ENCODE measurements at places on chromosomes 1 and 21.

DNA sequence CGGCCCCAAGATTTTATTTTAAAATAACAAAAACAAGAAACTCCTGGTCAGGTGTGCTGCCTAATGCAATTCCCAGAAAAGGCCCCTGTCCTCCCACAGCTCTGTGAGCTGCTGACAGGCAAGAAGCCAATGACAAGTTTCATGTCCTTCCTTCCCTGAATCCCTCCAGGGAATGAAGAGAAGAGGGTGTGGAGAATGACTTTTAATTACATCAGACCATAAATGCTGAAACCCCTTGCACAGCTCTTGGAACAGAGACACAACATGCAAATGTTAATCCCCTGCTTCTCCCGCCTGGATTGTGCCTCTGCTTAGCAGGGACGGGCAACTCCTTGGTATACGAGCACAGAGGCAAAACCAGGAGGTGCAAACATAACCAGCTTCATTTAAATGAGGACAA, 228.1 kb upstream of the CAMK1G start:
- DNase-seq: no peak

DNA sequence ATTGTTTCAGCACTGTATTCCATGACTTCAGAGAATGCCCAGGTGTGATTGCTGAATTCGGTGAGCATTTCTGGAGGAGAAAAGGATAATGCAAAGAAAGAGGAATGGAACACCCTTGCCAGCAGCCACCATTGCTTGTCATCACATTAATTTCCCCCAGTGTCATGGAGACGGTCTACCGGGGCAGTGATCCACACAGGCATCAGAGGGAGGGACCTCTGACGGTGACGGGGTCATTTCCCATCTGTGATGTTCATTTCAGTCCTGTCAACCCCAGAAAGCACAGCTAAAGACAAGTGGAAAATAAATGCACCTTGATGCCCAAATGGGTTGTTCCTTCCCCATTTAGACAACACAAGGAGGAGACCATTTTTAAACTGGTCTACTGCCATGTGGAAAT, 376.4 kb downstream of the PCP4 start:
- no peak for DNase-seq

DNA sequence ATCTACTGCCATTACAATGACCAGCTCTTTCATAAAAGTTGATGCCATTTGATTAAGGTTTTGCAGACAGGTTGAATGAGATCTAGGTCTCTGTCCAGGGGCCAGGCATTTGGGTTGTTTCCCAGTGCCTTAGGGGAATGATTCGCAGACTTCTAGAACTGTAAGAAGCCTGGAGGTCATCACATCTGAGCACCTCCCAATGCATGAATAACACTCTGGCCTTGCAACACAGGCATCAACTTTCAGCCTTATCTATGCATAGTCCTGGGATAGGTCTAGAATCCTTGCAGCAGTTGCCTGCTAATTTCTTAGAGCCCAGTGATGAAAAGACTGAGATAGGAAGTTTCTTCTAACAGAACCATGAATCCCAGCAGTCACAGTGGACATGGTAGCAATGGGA, 44.8 kb upstream of the KCND3 start:
- DNase-seq: no peak

DNA sequence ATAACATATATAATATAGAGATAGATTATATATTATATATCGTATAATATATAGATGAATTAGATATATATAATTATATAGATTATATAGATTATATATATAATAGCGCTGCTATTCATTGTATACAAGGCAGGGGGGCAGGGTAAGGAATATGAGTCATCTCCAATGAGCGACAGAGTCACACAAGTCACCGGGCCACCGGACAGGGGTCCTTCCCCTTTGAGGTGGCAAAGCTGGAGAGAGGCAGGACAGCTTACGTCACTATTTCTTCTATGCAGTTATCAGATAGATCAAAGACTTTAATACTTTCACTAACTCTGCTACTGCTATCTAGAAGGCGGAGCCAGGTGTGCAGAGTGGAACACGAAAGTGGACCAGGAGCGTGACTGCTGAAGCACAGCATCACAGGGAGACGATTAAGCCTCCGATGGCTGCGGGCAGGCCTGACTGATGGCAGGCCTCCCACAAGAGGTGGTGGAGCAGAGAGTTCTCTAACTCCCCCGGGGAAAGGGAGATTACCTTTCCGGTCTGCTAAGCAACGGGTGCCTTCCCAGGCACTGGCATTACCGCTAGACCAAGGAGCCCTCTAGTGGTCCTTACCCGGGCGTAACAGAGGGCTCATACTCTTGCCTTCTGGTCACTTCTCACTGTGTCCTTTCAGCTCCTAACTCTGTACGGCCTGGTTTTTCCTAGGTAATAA, 2154.7 kb downstream of the MRPL39 start:
- no peak for DNase-seq

DNA sequence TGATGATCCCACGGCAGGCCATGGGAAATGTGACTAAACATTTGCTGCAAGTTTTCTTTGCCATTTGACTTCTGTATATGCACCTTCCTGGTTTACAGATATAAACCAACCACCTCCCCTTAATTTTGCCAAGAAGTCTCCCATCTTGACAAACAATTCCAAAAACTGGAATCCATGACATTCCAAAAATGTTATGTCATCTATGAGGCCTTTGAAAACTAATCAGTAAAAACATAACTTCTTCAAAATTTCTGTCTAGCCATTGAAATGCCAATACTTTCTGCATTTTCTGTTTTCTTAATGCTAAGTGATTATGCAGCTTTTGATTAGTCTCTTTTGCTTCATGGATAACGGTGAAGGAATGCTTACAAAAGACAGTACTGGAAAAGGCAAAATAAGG, 84.1 kb downstream of the LYST start:
- DNase-seq: no peak

DNA sequence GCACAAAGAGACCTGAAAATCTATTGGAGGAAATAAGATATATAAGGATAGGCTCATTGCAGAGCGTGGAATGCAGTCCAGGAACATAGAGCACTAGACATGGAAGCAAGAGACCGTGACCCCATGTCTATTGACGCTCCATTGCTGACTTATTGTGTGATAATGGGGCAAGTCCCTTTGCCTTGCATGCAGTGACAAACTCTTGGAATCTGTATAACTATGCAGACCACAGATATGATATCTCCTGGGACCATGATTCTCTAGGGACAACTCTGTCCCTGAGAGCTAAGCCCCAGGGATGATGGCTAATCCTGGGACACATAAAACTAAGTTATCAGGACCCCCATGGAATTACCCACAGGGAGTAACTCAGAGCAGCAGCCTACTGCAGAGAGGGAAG, 73.1 kb upstream of the PRDX6 start:
- DNase-seq: no peak

GRCh38 chr21:16532840-16533239, 803.1 kb downstream of the USP25 start:
- DNase-seq: no peak

- DNase-seq: no peak
Measured at GRCh38 chr1:162977944-162978568, 91.1 kb upstream of the RGS4 start.

DNA sequence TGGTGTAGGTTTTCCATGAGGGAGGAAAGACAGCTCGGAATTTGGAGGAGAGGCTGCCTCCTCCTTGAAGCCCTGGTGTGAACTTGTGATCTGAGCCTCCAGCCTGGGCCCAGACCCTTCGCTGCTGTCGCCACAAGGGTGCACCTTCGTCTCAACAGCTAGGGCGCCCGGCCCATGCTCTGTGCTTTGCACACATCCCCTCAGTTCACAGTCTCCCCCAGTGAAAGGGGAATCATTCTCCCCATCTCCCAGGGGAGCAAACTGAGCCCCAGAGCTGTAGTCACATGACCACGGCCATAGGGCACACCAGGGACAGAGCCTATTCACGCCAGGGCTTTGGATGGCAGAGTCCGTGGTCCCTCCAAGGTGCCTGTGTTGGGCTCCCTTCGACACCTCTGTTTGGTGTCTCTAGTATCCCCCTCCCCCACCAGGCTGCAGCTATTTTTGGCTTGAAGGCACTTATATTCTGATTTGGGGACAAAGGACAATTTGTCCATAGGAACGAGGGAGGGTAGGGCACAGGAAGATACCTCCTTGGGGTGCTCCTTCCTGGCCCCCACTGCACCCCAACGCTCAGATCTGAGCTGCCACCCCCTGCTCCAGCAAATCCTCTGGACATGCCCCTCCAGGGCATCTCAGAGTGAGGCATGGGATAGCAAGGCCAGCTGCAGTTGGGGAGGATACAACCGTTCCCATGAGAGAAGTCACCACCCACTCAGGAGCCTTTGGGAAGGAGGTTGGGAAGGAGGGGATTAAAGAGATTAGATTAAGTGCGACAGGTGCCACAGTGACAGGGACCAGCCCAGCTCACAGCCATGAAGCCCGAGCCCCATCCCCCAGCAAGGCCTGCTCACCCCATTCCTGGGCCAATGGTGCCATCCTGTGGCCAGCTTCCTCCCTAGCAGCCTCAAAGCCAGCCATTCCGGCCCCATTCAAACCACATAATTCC, 15.7 kb downstream of the MATN1 start:
- peak; percentile 71 for DNase-seq

DNA sequence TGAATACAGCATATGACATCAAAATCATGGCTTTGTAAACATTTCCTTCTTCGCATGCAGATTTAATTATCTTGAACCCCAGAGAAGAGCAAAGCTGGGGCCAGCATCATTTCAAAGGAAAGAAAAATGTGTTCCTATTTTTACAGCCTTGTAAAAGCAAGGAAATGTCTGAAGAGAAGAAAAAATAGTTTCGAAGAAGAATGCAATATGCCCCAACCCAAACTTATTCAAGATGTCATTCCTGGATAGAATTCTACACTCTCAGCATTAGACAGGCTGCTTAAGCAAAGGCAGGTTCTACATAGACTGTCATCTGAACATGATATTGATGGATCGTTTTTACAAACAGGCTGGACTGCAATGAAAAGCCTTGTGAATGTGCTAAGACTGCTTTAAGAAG, 900.8 kb downstream of the TTLL7 start:
- DNase-seq: no peak

- DNase-seq: no peak
Measured at GRCh38 chr1:25022361-25023189, 92.5 kb upstream of the RUNX3 start.

DNA sequence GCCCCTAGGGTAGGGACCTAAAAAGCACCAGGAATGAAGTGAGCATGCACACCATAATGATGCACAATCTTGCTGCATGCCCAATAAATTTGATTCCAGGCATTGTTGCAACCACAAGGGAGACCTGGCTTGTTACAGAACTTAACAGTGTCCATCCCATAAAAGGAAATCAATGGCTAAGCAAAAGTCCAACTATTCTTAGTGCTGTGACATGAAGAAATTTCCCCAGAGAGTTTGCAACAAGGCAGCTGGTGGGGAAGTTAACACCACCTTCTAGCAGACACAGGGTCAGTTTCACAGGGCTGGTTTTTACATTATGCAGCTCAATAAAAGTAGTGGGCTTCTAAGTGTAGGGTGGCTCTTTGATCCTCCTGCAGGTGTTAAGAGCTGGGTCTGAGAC, 221.1 kb downstream of the KCNJ6 start:
- DNase-seq: no peak

GRCh38 chr1:99347041-99347684, 82.9 kb downstream of the PLPPR4 start:
- DNase-seq: no peak

- no peak for DNase-seq
Measured at GRCh38 chr1:175185903-175186302, 6.7 kb downstream of the KIAA0040 start.

GRCh38 chr21:26846036-26846931, 1.1 kb upstream of the ADAMTS1 start:
- DNase-seq: no peak

DNA sequence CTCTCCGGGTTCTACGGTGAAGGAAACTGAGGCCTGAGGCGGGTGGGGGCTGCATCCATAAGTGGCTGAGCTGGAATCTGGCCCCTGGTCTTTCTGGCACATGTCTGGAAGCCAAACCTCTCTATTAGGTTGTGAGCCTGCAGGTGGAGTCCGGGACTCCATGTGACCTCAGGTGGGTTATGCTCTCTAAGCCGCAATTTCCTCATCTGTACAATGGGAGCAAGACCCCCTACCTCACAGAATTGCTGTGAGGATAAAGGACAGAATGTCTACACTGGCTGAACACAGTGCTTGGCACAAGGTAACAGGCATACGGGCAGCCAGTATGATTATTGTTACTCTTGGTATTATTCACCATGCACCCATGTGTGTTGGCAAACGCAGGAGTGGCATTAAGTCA, 6.7 kb downstream of the EPHA2 start:
- DNase-seq: no peak

DNA sequence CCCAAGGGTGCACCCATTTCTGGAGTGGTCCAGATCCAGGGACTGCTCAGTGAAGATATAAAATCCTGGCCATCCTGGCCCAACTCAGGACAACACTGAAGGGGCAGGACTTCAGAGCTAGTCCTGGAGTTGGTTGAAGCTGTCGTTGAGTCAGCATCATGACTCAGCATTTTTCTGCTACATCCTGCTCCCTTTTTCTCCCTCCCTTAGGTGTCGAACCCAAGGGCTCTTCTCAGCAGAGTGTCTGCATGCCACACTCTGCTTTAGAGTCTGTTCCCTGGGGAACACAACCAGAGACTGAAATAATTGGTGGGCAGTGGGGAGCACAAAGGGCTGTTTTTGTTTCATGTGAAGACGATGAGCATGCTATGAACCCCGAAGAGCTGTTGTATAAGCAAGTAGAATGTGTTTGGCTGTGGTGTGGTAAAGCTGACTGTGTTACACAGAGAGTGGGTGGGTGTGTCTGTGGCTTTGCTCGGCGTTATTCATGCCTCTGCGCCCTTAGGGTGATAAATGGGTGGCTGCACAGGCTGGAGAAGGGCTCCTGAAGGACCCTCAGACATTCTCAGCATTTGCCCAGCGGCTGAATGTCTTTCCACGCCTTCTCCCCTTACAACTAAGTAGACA, 167.2 kb downstream of the CYYR1 start:
- no peak for DNase-seq

DNA sequence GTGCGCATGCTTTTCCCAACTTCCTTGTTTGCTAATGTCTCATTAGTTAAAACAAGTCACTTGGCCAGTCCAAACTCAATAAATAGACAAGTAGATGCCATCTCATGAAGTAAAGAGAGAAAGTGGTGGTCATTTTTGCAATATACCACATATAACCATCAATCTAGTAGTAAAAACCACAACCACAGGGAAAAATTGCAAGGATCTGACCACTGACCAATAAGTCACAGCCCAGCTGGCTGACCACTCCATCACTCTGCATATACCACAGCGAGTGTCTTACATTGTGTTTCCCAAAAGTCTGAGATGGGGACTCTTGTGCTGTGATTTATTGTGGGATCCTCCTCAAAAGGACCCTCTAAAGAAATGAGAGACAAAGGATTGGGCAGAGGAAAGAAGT, 76.0 kb downstream of the FH start:
- DNase-seq: no peak

DNA sequence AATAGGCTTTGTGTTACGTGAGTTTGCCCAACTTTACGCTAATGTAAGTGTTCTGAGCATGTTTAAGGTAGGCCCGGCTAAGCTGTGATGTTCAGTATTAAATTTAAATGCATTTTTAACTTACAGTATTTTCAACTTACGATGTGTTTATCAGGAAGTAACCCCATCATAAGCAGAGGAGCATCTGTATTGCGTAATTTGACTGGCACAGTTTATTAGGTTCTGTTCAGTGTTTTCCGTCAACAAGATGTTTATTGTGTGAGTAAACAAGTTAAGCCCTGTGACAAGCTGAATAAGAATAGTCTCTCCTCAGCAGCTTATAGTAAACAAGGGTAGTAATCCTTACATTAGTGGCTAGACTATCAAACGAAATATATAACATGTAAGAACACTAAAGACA, 27.2 kb upstream of the SHISA4 start:
- no peak for DNase-seq

- DNase-seq: peak; percentile 73
Measured at GRCh38 chr1:10651793-10652192, 144.7 kb downstream of the CASZ1 start.
